ENCODE measurements at places on chromosomes 4 and X.

DNA sequence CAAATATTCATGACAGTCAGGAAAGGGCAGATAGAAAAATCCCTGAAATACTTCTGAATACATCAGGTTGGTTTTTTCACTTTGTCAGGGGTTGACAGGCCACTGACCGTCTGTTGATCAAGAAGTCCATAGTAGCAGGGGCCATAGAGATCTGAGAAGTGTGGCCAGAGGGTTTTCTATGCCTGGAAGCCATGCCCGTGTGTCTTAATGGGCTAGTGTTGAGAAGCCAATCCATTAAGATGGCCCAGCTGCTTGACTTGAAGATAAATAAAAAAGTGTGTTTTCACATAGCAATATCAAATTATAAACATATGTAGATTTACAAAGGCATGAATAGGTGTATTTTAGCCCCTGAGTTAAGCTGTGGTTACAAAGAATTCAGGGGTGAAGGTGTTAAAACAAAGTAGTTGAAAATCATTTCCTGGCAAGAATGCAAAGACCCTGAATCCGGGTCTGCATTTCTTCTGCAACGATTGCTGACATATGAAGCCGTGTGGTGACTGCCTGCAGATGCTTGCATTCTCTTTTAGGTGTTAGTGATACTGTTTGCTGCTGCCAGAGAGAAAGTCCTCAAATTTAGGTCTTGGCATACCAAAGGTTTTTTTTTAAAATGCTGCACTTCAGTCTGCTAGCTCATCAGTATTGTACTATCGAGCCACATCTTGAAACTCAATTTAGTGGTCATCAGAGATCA, 9.3 kb upstream of the LIMCH1 start:
- DNase-seq = no peak

GRCh38 chrX:38837389-38837788, 36.1 kb downstream of the MID1IP1 start:
- DNase-seq = no peak

DNA sequence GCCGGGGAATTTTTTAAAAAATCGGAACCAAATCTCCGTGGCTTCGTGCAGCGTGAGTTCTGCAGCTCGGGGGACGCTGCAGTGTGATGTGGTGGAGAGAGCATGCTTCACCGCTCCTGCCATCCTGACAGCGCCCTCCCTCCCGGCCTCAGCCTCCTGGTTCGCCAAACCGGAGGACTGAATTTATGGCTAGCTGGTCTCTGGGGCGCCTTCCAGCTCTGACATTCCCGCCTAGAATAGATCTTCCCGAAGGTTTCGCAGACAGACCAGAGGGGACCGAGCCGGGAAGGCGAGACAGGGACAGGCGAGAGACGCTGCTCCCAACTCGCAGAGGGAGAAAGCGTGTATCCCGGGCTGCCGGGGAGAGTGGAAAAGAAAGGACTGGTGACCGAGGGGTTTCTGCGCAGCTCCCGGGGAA, 25.9 kb downstream of the HOPX start:
- DNase-seq = peak; percentile 43

GRCh38 chrX:103356130-103356798, at the start of gene TCEAL9:
TSS of gene TCEAL9 (plus strand) at chrX:103356506. CDS start at chrX:103357685, 1,179 bp downstream.
- peak; percentile 80 for DNase-seq

DNA sequence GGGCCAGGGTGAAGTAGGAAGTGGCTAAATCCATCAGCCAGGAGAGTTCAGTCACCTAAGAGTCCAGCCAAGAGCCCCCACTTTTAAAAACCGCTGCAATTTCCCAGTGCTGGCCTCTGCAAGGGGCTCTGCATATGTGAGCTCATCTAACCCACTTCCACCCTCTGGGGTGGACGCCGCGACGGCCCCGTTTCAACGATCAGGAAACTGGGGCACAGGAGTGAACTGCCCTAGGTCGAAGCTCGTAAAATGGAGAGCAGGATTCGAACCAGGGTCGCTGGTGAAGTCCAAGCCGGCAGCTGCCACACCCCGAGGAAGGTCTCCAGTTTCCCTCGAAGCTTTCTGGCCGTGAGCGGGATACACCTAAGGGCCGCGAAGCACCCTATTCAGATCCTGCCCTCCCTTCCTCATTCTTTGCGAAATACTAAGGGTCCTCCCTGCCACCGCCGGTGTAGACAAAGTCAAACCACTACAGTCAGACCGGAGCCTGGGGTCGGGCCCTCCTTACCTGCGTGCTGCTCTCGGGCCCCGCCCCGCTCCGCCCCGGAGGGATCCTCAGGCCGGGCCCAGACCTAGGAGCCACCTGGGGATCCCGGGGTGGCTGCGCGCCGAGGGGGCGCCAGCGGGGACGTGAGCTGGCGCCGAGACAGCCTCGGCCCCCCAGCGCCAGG, 446 bp downstream of the EVC2 start:
- peak; percentile 22 for DNase-seq

- no peak for DNase-seq
These were observed 33.6 kb downstream of the IRF2 start for GRCh38 chr4:184440595-184441358.

GRCh38 chrX:104105330-104106262, 6.7 kb upstream of the ZCCHC18 start:
- DNase-seq = no peak

- no peak for DNase-seq
These were observed 2.0 kb downstream of the GPC3 start for GRCh38 chrX:133983256-133983973.

DNA sequence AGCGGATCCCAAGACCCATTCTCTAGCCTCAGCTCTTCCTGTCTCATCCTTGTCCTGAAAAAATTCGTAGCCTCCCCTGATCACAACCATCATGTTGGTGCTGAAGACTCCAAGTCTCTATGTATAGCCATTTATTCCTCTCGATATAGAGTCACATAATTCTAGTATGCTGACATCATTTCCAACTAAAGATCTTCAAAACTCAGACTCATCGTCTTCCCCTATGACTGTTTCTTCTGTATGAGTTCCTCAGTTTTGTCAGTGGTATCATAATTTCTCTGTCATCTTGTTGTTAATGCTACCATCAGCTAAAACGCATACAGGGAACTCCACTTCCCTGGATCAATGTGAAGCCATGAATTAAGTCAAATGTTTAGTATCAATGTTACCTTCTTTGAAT, 41.2 kb downstream of the UNC5C start:
- no peak for DNase-seq

GRCh38 chr4:66927937-66928336, 617.4 kb downstream of the CENPC start:
- no peak for DNase-seq

GRCh38 chr4:6785572-6785925, 3.0 kb downstream of the KIAA0232 start:
- no peak for DNase-seq

GRCh38 chr4:113452868-113453620, 308.5 kb downstream of the CAMK2D start:
- peak; percentile 32 for DNase-seq

DNA sequence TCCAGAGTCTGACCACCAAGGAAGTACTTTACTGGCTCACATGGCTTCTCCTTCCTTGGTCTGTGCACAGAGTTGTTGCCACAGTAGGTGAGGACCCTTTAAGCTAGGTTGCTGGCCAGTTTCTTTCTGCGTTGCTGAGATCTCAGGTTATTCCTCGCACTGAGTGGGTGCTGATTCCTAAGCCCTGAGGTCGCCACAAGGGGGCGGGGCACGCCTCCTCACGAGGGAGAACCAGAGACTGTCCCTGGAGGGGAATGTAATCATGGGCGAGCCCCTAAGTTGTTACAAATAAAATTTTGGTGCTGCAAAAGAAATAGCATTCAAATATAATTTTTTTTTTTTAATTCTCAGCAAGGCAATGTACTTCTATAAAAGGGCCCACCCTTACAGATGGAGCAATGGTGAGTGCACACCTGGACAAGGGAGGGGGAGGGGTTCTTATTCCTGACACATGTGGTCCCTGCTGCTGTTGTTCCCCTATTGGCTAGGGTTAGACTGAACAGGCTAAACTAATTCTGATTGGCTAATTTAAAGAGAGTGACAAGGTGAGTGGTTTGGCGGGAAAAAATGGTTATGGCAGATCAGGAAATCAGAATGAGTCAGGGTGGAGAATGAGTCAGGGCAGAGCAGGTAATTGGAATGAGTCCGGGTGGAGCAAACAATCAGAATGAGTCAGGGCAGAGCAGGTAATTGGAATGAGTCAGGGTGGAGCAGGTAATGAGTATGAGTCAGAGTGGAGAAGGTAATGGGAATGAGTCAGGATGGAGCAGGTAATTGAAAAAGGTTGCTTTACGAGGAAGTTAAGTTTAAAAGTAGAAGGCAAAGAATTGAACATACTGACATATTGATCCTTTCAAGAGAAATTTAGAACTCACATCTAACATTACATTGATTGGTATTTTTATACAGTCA, 107.5 kb downstream of the VSIG4 start:
- no peak for DNase-seq

- DNase-seq = no peak
These were observed 359.8 kb downstream of the DMD start for GRCh38 chrX:32851556-32851955.

DNA sequence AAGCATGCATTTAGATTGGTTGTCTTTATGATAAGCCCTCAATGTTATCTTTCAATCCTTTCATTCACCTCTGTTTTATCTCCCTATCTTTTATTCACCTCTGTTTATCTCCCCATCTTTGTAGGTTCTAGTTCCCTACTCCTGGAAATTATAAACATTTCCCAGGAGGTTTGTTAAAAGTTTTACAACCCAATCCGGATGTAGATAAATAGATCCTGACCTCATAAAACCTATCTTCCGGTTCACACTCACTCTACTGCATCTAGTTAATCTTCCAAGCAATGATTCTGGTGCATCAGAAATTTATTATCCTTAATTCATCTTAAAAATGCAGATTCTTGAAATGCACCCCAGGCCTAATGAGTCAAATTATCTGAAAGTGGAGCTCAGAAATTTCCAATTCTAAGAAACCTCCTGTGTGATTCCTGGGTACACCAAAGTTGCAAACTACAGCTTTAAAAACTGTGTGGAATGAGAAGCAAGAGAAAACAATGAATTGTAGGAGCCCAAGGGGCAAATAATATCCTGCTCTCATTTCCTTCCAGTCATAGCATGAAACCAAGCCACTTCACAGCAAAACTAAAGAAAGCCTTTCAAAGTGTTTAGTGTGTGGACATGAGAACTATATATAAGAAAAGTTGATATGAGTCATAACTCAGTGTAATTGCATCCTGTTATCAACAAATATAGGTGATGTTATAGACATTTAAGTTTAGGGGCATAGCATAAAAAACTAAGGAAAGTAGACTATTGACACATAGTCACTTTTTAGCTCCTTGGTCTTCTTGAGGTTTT, 51.1 kb upstream of the UGT8 start:
- no peak for DNase-seq

GRCh38 chr4:157270108-157270507, 49.6 kb downstream of the GRIA2 start:
- DNase-seq = no peak

DNA sequence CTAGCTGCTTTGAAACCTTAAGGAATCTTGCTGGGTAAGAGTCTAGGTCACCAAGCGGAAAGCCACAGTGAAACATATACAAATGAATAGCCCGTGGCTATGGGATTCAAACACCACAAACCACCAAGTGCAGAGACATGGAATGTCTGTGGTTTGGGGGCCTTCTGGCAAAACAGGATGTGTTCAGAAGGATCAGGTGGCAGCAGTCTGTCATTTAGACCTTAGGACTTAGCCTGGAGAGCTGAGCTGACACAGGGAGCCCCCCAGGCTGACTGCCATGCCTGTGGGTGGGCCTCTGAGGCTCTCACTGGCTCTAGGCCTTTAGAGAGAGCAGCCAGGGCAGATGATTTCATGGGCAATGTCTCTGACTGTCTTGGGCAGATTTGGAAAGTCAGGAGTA, 225.6 kb downstream of the FBXW7 start:
- DNase-seq = peak; percentile 94

DNA sequence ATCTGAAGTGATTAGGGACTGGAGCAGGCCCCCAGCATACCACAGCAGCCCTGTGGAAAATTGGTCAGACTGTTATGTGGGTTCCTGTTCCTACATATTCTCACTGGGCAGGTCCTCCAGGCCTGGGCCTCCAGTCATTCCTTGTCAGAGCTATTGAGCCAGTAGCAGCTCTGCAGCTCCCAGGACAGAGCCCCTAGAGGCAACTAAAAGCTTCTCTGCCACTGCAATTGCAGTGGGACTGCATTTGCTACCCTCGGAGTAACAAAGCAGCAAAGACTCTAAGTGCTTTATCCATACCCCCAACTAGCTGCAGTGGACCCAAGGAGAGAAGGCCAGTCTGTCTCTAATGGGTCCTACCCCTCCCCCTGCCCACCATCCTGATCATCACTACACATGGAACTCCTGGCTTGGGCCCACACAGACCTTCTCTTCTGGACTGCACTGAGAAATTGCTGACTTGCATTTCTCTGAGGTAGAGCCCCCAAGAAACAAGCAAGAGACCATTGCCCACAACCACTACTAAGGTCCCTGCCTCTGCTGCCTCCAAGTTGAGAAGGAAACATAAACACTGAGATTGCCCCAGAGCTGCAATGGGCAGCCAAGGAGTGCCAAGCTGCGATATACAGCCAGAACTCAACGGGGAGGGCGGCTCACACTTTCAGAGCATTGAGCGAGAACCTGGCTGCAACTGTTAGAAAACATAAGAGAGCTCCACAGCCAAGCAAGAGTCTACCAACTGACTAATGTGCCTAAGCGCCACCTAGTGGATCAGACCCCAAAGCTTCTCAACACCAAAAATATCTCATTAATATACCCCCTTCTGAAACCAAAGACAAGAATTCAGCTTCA, 738.7 kb upstream of the NDST4 start:
- DNase-seq = no peak

GRCh38 chr4:67475155-67475554, 70.1 kb downstream of the CENPC start:
- peak; percentile 30 for DNase-seq

DNA sequence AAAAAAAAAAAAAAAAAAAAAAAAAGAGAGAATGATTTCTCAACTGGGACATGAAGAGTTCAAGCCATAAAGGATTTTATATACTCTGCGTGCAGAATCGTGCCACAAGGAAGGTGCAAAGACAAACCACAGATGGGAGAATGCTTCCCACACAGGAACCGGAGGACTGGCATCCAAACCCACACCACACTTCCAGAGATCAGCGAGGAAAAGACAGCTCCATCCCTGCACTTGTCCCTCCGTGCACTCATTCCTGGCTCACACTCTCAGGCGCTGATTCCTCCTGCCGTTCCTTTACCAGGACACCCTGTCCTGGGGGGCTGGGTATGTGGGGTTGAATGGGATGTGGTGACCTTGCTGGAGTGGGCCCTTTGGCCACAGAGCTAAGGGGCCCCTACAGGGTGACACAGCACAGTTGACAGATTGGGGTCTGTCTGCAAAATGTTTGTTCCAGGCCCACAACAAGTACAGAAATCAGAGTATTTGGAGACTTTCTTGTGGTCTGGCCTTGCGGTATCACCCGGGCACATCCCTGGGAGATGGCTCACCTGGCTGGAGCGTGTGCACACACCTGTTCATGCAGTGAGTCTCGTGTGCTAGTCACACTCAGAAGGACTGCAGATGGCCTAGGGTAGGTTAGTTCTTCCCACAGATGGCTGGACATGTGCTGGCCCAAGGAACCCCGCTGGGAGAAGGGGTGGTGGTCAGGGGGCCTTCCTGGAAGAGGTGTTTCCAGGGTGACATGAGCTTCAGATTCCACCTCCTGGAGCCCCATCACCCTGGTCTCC, 55.4 kb upstream of the GPR78 start:
- peak; percentile 51 for DNase-seq

GRCh38 chrX:140502491-140503237, 2.2 kb downstream of the SOX3 start:
- DNase-seq = no peak

Measured in EH (cell line).